ENCODE measurements at places on chromosomes 2 and 18.

- DNase-seq: no peak
These were observed 34.4 kb downstream of the YPEL5 start for GRCh38 chr2:30181176-30181575.

DNA sequence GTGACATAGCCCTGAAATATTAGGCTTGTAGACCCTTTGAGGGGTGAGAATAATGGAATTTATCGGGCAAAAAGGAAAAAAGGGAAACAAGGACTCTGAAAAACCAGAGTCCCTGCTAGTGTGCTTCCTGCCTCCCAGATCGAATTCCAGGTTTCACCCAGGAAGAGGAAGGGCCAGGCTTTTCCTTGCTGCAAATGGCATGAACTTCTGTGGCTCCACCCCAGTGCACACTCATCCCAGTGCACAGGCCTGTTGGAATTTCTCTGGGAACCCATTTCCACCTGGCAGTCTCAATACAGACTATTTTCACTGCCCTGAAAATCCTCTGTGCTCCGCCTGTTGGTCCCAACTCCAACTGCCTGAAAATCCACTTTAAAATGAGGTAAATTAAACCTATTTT, 29.9 kb downstream of the C18orf54 start:
- no peak for DNase-seq

- no peak for DNase-seq
These were observed 46.1 kb upstream of the HPCAL1 start for GRCh38 chr2:10256515-10257031.

GRCh38 chr2:98245491-98245890, 100.8 kb upstream of the CNGA3 start:
- DNase-seq: no peak

- no peak for DNase-seq
These were observed 26.9 kb upstream of the GLS start for GRCh38 chr2:190853531-190854383.

GRCh38 chr2:2399396-2399795, 68.3 kb upstream of the MYT1L start:
- no peak for DNase-seq

DNA sequence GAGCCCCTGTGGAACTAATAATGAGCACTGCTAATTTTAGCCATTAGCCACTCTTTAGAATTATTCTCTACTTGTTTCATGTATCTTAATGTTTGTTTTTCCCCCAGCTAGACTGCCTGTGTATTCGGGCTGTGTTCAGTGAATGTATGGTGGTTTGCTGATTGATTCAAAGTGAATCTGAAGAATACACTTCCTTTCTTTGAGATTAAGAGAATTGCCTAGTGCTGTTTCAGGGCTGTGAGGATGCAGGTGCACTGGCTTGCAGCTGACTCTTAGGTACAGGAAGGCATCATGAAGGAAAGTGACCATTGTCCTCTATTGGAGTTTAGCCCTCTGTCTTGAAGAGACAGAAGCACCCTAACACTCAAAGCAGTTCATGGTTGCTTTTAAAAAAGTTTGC, 138.7 kb downstream of the CERS6 start:
- no peak for DNase-seq

DNA sequence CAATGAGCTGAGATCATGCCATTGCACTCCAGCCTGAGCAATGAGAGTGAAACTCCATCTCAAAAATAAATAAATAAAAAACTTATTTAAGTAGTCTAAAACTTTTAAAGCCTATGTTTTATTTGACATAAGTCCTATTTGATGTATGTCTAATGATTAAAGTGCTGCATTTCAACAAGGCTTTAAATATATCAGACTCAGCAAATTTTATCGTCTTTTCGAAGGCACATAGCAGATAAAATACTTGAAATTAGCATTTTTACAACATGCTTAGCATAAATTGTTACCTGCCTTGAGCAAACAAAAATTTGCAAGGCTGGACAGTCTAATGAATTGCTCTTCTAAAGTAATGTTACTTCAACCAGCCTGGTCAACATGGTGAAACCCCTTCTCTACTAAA, 85.9 kb downstream of the PRKRA start:
- no peak for DNase-seq

- no peak for DNase-seq
These were observed 1.9 kb downstream of the CYP26B1 start for GRCh38 chr2:72145658-72146329.

GRCh38 chr18:80200171-80200931, 47.0 kb downstream of the PARD6G start:
- DNase-seq: no peak

- no peak for DNase-seq
These were observed 365.3 kb downstream of the SATB2 start for GRCh38 chr2:199092419-199092818.

GRCh38 chr2:47193607-47194006, 38.5 kb upstream of the STPG4 start:
- DNase-seq: no peak

DNA sequence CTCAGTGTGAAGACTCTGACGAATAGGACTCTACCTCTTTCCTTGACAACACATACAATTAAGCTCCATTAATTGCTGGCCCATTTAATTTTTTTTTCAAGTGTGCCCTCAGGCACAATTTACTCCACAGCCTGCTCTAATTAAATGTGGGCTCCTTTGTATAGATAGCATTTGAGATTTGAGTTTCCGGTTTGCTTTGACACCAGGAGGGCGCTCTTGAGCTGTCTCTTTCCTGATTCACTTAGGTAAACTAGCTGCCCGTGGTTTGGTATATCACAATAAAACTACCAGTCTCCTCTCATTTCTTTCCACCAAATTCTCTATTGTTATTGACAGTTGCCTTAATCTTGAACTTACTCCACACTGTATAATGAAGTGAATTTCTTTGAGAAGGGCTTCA, 666.0 kb downstream of the DSC3 start:
- no peak for DNase-seq

DNA sequence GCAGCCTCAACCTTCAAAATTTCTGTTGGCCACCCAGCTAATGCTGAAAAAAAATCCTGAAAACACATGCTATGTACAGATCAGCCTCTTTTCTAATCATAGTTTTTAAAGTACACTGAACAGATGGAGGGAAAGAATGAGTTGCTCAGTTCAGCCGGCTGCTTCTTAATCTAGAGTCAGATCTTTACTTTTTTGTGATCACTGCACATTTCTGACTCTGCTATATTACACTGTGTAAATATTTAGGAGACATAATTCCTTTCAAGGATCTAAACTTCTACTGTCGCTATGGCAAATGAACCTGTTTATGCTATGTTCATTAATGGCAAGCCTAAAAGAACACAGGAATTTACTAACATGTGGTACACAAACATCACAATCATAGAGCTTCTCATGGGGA, 114.2 kb downstream of the SRBD1 start:
- DNase-seq: no peak

DNA sequence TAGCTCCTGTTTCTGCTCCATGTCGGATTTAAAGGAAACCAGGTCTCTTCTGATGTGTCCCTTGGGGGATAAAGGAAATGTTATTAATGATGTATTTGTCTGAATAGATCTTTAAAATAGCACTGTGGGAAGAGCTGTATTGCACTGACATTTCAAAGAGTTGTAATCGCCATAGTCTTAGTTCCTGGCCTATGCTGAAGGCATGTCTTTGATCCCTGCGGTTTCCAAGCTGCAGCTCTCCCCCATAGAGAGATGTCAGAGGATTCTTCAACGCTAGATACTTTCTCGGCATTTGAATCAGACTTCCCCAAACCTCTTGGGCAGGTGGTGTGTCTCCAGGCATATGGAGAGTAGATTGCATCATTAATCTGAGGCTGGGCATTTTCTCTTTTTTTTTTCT, 40.4 kb downstream of the NAT8 start:
- no peak for DNase-seq

DNA sequence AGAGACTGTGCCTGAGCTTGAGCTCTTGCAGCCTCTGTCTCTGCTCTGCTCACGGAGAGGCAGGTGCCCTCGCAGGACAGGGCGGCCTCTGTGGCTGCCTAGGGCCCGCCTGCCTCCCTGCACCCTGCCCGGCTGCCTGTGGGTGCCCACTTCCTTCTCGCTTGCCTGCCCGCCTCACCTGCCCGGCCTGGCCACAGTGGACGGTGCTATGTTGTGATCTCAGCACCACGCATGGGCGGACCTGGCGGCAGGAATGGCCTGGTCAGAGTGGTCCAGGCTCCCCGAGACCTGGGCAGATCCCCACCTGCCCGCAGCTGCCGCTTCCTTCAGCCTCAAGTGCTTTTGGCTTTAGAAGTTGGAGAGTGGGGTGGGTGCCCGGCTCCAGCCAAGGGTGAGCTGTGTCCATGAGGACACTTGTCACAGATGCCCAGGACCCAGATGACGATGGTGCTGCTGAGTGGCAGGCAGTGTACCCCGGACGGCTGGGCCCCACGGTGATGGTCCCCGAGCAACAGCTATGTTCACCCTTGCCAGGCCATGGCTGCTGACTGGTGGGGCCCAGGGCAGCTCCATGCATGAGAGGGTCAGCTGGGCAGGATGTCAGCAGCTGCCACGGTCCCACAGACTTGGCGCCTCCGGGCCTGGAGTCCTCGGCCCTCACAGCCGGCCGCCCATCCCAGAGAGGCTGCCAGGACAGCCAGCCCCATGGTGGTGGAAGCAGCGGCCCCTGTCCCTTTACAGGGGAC, 25.3 kb downstream of the RTP5 start:
- no peak for DNase-seq

Data from GDM1 (cell line).